Activated CD4-positive, alpha-beta memory T cell treated with anti-CD3 and anti-CD28 coated beads, Interleukin-2, amount 10 ng/mL, durations not matched to agents 7 days and 5 days (primary cell): ENCODE measurements at places on chromosomes 2 and 18. TPM values are rescaled to one million over a fixed set of nuclear protein-coding genes. Genes with fewer than 3 reads are reported as not detected.
A peak's percentile ranks its signal among the peaks of the same experiment; 100 is the strongest.

DNA sequence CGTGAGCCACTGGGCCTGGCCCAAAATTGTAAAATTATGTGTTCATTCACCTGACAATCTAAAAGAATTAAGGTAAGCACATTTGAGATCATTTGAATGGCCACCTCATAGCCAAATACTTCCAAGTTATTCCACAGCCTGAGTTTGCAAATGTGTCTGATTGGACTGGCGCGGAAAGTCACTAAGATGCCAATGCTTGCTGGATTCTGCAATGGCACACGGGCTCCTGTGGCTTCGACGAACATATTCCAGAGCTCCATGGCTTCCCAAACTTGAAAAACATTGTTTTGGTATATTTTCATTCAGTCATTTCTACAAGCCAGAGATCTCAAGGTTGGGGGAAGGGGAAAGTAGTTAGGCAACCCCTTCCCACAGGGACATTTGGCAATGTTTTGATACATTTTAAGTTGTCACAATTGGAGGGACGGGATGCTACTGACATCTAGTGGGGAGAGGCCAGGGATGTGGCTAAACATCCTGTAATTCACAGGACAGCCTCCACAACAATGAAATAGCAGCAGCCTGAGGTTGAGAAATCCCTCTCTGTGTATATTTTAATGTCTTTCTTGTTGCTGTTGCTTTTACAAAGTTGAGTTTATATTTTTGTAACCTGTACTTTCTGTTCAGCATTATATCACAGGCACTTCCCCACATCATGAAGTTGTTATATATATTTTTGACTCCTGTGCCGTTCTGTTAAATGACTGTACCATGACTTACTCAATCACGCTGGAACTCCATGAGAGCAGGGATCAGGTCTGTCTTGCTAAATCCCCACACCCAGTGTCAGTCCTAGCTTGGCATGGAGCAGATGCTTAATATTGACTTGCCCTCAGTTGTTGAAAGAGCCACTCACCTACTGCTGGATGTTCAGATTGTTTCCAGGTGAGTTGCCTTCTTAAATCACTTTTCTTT, 56.9 kb downstream of the COL4A4 start:
- H3K36me3 ChIP-seq: no peaks in the 10 kb centered on the region
- peak; percentile 45 for DNase-seq
- H3K4me1 ChIP-seq: no peaks in the 10 kb centered on the region
- H3K27ac ChIP-seq: no peak overlapping the region

GRCh38 chr2:211068108-211068780, 511.8 kb downstream of the CPS1 start:
- DNase-seq: no peak
- H3K4me1 ChIP-seq: no peaks in the 10 kb centered on the region
- H3K4me3 ChIP-seq: no peak overlapping the region
- no peak overlapping the region for H3K27ac ChIP-seq
- H3K36me3 ChIP-seq: no peaks in the 10 kb centered on the region

DNA sequence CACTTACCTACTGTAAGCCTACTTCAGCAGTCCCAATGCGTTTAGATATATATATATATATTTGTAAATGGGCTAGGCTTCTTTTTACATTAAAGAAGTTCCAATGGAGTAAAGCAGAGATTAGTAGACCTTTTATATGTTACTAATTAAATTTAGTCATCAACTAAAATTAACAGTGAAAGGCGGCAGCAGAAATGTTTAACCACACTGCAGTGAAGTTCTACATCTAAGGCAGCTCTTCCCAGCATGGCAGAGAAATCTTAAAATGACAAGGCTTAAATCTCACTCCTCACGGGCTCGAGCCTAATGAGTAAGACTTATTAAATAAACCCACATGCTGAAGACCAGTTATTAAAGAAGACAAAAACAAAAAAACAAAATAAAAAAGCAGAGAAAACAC, 19.1 kb upstream of the KANSL1L start:
- H3K4me1 ChIP-seq: no peaks in the 10 kb centered on the region
- H3K27ac ChIP-seq: no peak overlapping the region
- peaks cover 21% of the 10 kb centered on the region for H3K27me3 ChIP-seq

- H3K27me3 ChIP-seq: peaks cover 74% of the 10 kb centered on the region
- peaks cover 19% of the 10 kb centered on the region for H3K4me1 ChIP-seq
- peak within 1 kb of the TSS; percentile 57 for H3K27ac ChIP-seq
- peak; percentile 29 for DNase-seq
- peaks cover 6% of the 10 kb centered on the region for H3K36me3 ChIP-seq
Observed at GRCh38 chr18:22169011-22169888, at the start of gene GATA6. TSS of gene GATA6 (plus strand) at chr18:22169589. CDS start at chr18:22171145, 1,556 bp downstream.

DNA sequence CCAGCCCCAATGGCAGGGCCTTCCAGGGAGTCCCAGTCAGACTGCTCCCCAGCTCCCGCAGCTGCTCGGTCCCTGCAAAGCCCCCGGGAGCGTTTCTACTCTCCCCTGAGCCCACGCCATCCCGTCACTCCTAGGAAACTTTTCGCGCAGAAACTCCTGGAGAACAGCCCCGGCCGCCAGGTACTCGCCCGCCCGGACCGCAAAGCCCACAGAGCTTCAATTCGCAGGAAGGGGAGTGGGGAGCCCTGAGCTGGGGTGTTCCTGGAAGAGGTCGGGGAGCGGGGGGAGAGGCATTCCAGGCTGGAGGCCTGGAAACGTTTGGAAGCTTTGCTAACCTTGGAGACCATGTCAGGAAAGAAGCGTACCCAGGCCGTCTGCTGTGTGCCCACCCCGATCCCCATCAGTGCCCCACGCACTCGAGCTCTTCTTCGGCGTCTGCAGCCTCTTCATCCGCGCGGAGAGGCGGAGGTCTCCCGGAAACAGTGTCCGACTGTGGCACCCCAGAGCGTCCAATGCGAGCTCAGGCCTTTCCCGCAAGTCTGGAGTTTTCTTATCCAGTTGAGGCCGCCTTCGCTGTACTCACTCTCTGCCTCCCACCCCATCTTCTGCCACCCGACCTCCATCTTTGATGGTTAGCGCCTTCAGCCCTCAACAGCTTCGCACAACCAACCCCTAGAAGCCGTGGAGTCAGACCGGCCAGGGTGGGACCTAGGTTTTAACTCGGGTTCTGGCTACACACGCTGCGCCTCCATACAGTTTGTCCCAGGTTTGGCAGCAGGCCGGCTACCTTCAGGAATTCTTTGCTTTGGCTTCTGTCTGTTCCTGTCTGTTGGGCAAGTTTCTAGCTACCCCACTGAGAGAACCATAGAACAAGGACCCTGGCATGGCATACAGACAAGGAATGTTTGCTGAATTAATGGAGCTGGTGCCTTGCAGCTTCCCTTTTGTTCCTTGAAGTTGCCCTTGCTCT, 3.7 kb downstream of the PCGF1 start:
- peak overlapping the region; percentile 71 for H3K4me3 ChIP-seq
- no peak for DNase-seq
- peaks cover 60% of the 10 kb centered on the region for H3K36me3 ChIP-seq
- peaks cover 42% of the 10 kb centered on the region for H3K27me3 ChIP-seq
- H3K27ac ChIP-seq: no peak overlapping the region

Gene RNF181
- 117 TPM for total RNA-seq
